ENCODE measurements at places on chromosomes 7 and 10.

DNA sequence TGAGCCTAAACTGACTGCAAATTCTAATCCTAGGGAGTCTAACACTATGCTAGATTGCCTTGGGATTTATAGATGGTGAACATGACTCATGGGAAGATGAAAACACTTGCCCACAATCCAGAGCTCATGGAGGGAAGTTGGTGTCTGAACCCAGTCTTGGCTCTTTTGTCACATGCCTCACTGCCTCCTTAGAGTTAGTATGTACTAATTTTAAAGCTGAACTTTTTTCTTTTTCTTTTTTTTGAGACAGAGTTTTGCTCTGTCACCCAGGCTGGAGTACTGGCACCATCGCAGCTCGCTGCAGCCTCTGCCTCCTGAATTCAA, 14.4 kb downstream of the MRPL32 start:
- DNase-seq, result no peak

DNA sequence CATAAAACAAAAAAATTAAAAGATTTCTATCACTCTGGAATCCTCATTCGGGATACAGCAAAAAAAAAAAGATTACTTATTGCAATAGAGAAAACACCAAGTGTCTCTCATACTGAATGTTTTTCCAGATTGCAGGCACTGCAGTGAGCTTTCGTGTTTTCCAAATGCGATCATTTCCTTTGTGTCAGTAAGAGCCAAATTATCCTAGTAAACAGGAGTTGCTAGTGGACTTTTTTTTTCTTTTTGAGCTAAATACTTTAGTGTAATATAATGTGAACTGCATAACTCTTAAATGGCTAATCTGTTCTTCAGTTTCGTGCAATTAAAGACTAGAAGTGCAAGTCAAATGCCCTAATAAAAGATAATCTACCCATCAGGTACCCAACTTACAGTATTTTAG, 44.4 kb upstream of the TOMM7 start:
- no peak for DNase-seq

- no peak for DNase-seq
These were observed 19.6 kb downstream of the AKR1C1 start for GRCh38 chr10:4982764-4983226.

- no peak for DNase-seq
These were observed 407.9 kb upstream of the SHH start for GRCh38 chr7:156220078-156220605.

- DNase-seq, result peak; percentile 22
These were observed at the start of gene SEMA3C for GRCh38 chr7:80918909-80919721. TSS of gene SEMA3C (minus strand) at chr7:80919051. CDS start at chr7:80916781, 2,270 bp downstream.

DNA sequence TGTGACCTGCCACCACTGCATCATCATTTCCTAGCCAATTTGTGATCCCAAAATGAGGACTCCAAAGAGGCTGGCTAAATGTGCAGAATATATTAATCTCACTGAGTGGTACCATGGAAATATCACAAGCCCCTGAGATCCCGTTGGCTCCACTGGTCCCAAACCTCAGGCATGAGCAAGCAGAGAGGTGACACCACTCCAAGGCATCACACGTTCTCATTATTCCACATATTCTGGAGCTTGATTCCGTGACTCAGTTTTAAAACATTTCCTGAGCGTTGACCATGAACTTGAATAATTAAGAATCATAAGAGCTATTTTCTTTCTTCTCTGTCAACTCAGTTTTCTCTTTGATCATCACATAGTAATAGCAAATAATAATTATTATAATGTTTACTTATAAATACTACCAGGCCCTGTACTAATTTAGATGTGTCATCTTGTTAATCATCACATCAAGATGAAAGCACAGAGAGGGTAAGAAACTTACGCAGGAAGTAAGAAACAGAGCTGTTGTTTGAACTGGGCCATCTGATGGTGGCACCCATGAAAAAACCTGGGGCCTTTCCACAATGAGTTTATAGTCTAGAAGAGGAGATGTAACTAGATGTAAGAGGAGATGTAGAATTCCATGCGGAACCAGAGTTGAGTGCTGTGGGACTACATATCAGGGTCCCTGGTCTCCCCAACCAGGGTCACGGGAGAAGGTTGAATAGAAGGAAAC, 3.5 kb downstream of the APBB1IP start:
- DNase-seq, result no peak

- no peak for DNase-seq
These were observed 537.2 kb downstream of the XPNPEP1 start for GRCh38 chr10:109386101-109386500.

GRCh38 chr7:74379938-74380337, 73.8 kb upstream of the GTF2IRD1 start:
- no peak for DNase-seq

GRCh38 chr7:55438757-55439525, 73.8 kb downstream of the LANCL2 start:
- DNase-seq, result no peak

DNA sequence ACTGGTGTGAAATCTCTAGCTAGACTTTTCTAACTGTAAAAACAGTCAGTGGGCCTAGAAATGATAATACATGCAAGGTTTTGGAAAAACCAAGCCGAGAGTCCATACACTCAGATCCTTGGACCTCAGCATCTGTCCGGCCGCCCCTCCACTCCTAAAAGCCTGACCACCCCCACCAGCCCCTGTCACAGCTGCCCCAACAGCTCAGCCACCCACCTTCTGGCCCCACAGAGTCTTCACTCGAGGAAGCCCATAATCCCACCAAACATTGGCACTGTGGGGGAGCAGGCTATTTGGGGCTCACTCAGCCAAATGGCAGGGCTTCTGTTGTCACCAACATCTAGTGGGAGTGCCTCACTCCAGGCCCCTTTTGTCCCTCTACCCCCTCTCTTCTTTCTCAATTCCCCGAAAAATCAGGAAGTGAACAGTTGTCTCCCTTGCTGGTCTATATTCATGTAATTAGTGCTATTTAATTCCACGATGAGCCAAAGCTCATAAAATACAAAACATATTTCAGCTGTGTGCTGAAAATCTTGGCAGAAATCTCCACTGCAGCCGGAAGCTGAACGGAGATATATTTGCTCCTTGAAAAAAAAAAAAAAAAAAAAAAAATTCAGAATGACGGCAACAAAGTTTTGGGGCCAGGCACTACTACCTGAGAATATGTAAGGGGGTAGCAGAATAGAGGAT, 55.5 kb downstream of the PLXNA4 start:
- DNase-seq, result no peak

GRCh38 chr10:29811751-29812427, 177.1 kb upstream of the SVIL start:
- DNase-seq, result peak; percentile 30

DNA sequence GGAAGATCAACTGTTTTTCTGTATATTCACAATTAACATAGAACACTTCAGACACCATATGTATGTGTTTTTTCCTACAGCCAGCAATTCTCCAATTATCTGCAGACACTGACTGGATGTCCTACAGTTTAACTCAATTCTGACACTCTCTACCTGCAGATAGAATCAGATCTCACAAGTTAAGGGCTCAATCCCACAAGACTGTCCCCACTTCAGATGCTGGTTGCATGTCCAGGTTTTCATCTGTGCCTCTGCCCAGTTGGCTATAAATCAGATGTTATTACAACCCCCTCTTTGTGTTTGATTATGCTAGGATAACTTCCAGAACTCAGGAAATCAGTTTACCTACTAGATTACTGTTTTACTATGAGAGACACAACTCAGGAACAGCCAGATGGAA, 295.9 kb downstream of the TWIST1 start:
- DNase-seq, result no peak

DNA sequence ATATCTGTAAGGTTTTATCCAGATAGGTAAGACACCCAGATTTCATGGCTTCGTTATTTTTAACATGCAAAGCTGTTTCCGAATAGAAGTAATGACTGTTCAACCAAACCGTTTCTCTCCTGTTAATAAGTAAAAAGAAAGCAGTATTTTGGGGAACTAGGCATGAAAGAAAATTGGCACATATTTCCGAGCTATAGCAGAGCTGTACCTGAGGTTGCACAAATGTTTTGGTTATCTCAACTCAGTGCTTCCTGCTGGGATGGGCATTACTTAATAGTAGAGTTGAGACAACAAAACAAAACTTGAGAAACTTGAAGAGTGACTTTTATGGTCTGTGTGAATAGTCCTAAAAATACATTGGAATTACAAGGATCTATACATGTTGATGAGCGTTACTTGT, 564.3 kb upstream of the SORCS1 start:
- no peak for DNase-seq

DNA sequence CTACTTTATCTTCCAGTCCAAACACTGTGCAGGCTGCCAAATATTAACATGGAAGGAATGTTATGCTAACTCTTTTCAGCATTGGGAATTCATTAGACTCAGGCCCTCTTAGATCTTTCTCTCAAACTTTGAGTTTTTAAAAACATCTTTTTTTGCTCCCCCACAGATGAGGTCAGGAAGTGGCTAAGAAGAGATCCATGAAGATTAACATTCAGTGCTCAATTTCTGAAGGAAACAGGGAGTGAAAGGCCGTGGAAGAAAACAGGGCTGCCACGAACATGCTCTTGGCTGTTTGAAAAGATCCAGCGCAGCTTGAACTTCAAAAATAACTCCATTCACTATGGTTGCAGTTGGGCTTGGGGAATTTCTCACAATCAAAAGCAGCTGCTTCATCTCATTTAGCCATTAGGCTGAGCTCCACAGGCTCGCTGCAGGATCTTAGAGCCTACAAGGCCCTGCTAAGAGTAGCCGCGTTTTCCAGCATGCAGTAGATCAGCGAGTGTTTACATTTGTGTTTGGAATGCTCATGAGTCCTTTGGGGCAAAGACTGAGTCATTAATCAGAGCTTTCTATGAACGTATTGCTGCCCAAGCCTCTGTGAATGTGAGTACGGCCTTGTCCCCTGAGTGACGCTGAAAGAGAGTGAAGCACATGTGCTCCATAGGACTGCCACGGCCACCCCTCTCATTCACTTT, 41.2 kb upstream of the TNS3 start:
- DNase-seq, result no peak

- DNase-seq, result no peak
These were observed 462 bp downstream of the KIAA1549 start for GRCh38 chr7:138980563-138981291.

- no peak for DNase-seq
These were observed 15.1 kb downstream of the ZNF12 start for GRCh38 chr7:6691609-6692106.

DNA sequence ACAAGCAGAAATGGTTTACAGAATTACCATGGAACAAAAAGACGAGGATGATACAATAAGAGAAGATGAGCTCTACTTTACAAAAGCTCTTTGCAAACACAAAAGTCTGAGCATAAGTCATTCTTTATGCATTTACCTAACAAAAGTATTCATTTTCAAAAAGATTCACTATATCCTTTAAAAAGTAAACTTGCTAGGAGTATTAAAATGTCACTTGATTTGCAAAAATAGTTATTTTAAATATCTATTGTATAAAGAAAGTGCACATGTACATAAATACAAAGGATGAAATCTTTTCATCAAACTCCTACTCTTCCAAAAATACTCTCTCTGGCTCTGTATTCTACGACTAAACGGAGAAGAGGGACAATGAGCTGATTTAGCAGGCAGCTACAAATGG, 146.4 kb upstream of the STEAP1 start:
- no peak for DNase-seq

GRCh38 chr7:2983586-2983985, 60.1 kb downstream of the CARD11 start:
- DNase-seq, result no peak

GRCh38 chr7:21526007-21526406, 16.8 kb upstream of the DNAH11 start:
- no peak for DNase-seq

DNA sequence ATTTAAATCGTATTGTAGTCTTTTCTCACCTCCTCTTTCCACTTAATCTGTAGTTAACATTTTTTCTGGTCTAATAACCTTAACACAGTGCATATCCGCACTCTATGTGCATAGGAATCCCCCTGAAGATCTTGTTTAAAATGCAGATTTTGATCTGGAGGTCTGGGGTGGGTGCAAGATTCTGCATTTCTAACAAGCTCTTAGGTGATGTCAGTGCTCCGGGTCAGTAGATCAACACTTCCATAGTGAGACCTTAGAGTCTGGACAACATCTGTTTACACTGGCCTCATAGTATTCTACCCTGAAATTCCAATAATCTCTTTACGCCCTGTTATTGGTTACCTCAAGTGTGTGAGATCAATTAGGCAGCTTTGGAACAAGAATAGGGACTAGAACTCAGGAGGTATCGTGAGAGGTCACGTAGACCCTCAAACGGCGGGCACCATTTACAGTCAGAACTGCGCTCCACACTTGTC, 434 bp upstream of the PLEKHA8 start:
- DNase-seq, result peak; percentile 27

DNA sequence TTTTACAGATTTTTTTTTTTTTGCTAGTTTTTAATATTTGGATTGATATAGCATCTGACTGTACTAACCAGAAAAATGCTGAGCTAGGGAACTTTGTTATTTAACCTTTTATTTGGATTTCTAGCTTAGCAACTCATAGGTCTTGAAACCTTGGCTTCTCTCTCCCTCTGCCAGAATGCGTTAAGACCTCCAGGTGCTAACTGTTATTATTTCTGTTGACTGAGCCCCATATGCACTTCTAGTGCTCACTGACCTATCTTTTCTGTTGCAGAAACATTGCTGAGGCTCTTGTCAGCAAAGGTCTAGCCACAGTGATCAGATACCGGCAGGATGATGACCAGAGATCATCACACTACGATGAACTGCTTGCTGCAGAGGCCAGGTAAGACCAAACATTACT, 143.6 kb downstream of the LRRC4 start:
- no peak for DNase-seq

DNA sequence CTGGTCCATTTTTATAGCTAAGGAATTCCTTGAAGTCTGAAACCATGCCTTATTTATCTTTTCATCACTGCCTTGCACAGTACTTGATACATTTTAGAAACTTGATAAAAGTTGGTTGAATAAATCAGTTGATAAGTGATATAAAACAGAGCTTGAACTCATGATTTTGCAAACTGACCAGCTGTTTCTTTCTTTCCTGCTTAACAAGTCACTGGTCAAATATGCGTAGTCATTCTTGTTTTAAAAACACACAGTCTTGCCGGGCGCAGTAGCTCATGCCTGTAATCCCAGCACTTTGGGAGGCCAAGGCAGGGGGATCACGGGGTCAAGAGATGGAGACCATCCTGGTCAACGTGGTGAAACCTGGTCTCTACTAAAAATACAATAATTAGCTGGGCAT, 6.3 kb downstream of the TPST1 start:
- no peak for DNase-seq

- DNase-seq, result no peak
These were observed 36.9 kb downstream of the CHST15 start for GRCh38 chr10:124056337-124056980.

DNA sequence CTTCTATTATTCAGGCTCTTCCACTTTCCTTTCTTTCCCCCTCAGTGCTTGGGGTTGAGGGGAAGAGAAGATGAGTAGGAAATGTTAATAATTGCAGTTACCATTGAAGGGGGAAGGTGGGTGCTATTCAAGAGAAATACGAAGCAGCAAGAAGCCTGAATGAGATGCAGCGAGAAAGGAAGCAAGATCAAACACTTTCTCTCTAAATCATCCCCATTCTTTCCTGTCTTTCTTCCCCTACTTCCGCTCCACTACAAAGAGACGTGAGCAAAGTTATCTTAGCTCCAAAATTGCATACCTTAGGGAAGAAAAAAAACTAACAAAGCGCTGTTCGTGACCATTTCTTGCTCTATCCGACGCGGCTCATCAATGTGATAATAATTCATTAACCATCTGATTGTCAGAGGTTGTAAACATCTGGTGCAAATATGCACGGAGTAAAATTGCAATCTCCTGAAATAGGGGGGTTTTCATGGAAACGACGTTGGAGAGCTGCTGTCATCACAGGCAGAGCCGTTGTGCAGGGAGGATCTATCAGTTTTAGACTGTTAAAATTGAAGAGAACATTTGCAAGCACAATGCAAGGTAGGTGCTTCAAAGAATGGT, 15.2 kb upstream of the PARD3 start:
- DNase-seq, result no peak

- peak; percentile 62 for DNase-seq
These were observed 505 bp downstream of the NUDCD3 start for GRCh38 chr7:44489955-44490350.
